ENCODE measurements at places on chromosomes 5 and 9.

DNA sequence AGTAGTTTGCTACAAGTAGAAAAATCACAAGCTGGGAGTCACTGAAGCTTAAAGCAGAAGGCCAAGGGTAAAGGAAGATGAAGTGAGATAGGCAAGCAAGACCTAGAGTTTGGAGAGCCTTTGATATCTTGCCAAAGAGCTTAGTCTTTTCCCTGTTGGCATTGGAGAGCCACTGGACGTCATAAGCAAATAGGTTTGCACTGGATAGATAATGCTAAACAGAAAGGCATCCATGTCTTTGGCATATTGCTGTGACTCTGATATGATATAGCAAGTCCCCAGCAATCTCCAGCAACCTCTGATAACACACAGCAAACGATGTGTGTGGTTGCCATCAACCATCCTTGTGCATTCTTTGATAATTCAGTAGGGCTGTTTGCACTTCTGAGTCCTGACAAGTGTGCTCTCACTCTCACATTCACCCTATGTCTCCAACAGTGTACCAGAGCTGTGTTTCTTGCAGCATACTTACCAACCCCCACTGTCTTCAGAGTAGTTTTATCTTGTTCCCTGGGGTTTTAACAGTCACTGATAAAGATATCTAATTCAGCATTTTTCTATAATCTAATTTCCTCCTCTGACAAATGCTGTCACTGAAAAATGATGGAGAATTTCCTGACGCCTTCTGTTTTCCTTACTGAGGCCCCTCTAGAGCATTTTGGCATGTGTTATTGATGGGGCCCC lies 16.9 kb upstream of the FREM1 start:
- no peak for DNase-seq

- DNase-seq, result no peak
Observed at GRCh38 chr5:91189480-91190313, 193.4 kb downstream of the ARRDC3 start.

- DNase-seq, result no peak
Observed at GRCh38 chr9:86069206-86069869, 30.0 kb downstream of the GOLM1 start.

GRCh38 chr9:89496645-89497256 lies 1.2 kb downstream of the SEMA4D start:
- DNase-seq, result no peak

DNA sequence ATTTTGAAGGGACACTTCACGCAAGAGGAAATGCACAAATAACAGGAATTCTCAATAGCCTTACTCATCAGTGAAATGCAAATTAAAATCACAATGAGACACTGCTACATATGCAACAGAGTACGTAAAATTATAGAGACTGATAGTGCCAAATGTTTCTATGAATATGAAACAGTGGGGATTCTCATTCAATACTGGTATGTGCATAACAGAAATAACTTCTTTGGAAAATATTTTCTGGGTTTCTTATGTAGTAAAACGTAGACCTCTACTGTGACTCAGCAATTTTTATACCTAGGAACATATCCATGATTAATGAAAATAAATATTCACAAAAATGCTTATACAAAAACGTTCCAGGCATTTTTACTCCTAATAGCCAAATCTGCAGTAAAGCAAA lies 1625.2 kb downstream of the MAT2B start:
- DNase-seq, result no peak

- DNase-seq, result no peak
Observed at GRCh38 chr5:90956511-90957097, 398.0 kb downstream of the ADGRV1 start.

- no peak for DNase-seq
Observed at GRCh38 chr5:45596320-45596719, 99.9 kb downstream of the HCN1 start.

DNA sequence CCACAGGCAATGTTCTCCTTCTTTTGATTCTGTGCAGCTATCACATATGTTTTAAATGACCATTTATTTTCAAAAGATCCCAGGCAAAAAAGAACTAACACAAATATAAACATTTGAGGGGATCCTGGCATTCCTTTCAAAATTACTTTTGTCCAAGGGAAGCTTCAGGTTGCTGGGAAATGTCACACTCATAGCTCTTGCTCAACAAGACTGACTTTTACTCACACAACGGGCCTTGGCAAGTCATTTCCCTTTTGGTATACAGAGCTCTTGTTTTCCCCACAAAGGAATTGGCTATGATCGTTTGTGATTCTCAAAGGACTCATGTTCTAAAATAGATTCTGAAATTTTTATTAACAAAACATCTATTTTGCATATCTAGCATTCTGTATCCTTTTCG lies 4.5 kb upstream of the PALM2AKAP2 start:
- DNase-seq, result peak; percentile 5

- no peak for DNase-seq
Observed at GRCh38 chr9:87336407-87336806, 161.3 kb upstream of the DAPK1 start.

DNA sequence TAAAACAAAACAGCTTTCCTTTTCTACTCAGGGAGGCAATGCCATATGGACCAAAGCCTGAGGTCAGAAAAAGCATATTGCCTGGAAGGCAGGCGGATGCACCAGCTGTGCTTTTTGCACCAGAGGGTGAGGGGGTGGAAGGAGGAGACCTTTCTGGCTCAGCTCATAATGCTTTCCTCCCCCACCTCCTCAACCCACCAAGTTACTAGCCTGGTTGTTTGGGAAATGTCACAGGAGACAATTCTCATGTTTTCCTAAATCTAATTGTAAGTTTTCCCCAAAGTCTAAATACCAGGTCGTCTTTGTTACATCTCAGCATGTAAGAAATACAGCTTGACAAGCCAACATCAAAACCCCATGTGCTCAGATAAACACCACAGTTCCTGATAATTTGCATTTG lies 72.6 kb upstream of the DMRTA1 start:
- no peak for DNase-seq

DNA sequence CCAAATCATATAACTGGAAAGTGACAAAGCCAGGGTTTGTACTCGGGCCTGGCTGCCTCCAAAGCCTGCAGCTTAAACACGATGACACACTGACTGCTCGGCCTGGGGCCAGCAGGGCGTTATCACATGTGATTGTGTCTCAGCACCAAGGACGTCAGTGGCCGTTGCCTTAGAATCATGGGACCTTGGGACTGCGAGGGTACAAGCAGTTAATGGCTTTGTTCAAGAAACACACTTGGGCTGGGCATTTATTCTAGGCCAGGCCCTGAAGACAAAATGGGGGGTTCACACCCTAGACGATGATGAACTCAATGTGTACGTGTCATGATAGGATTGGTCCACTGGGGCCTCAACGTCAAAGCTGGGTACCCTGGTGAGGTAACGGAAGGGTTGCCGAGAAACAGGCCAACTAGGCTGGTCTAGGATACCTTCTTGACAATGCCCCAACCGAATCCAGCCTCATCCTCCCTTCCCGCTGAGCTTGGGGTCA lies 13.0 kb downstream of the SH3PXD2B start:
- no peak for DNase-seq

DNA sequence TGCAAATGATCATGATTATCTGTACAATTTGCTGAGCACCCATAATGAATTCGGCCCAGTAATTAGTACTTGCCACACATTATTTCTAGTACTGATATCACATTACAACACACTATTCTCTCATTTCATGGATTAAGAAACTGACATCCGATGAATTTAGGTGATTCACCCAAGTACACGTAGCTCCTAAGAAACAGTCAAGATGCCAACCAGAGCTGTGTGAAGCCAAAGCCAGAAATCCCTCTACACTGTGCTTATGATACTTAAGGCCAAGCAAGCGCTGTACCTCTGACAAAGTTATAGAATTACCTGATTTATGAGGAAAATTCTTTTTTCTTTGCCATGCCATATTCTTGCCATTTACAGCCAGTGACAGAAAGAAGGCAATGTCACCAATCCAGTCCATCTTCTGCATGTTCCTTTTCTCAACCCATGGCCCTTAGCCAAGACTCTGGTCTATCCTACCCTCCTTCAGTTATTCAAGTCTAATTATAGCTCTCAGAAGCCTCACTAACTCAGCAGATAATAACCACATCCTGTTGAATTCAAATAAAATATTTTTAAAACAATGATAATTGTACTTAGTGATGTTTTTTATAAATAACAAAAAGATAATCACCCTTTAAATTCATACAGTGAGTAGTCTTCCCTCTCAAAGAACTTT lies 74.3 kb upstream of the PTGER4 start:
- DNase-seq, result no peak

GRCh38 chr9:20714442-20715415 lies 30.7 kb downstream of the FOCAD start:
- DNase-seq, result no peak

- DNase-seq, result no peak
Observed at GRCh38 chr9:14451949-14452348, 138.0 kb upstream of the NFIB start.

DNA sequence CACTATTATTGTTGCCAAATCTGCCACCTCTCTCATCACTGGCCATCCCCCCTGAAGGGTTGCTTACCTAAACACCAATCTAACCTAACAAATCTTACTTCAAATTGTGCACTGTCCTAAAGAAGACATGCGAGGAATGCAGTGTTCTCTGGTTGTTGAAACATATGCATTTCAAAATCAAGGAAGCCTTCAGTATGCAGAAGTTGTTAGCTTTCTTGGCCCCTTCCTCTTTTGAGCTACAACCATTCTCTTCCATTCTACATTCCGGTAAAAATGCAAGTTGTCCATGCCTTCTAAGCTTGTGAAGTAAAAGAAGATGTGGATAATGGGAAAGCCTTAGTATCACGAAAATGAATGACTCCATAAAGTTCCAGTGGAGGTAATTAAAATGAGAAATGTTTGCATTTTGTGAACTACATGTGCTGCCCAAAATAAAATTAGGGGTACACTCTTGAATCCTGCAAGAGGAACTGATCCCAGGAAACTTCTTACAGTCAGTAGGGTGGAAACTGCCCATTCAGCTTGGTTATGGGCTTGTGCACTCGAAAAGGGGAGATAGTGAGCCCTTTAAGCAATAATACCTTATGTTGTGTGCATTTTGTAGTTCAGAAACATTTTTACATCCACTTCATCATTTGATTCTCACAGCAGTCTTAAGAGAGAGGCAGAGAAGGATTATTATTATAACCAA lies 77.6 kb upstream of the ADRB2 start:
- no peak for DNase-seq

GRCh38 chr5:116032094-116032517 lies at the start of gene ARL14EPL:
Gene ARL14EPL (plus strand): TSS chr5:116032472. CDS start chr5:116051466, 18,994 bp downstream.
- DNase-seq, result no peak

DNA sequence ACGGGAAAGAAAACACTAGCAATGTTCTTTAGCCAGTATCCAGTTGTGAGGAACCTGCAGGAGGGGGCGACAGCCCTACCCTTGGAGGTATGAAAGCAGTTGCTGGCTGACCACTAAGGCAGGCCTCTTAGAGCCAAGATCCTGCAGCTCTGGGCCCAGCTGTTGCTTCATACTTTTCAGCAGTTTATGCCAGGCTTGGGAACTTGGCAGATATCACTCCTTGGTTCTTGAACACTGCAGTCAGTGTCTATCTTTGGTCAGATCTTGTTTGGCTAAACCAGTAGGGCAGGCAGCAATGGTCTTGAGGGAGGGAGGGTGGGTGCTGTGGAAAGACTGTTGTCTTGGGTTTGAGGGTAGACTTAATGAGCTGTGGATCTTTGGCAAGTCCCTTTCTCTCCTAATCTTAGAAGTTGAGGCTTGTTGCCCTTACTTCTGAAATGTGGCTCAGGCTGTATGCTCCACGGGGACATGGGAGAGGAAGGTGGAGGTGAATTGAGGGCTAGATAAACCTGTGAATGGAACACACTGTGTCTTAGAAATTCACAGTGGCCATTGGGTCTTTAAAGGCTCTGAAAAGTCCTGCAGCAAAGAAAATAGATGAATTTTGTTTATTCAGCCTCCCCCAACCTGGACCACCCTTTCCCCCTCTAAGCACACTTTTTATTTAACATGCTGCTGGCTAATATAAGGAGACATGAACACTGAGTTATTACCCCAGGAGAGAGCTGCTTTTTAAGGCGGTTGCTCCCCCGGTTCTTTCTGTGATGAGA lies 37.5 kb downstream of the ZNF618 start:
- no peak for DNase-seq

DNA sequence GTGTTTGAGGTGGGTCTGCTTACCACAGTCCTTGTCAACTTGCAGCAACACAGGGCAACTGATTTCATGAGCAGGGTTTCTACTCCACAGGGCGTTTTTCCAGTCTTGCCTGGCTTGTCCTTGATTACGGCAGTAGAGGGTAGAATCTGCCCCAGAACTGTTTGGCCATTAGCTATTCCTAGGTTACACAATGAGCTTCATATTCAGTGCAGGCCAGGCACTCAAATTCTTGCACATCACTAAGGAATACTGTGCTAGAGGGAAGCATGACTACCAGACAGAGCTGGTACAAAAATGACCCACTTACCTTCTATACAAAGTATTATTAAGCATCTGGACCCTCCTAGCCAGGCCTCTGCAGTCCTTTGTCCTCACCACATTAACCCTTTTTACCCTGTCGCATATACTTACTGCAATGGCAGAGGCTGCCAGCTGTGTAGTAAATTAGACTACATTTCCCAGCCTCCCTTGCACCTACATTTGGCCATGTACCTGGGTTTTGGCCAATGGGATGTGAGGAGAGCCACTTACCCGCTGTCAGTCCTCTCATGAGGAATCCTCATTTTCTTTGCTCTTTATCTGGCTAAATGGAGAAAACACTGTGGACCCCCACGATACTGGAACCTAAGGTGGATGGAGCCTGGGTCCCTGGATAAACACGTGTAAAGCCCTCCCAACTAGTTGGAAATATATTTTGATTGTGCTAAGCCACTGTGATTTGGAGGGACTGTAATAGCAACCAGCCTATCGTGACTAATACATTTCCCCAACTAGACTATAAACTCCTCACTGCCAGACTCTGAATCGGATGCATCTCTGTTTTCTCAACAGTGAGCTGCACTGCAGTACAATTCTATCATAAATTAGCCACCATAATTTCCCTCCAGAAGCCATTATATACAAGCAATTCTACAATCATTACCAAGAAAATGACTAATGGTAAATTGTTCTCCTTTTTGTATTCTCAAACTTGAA lies 218.7 kb downstream of the GLIS3 start:
- no peak for DNase-seq

GRCh38 chr5:161562446-161562845 lies 15.9 kb upstream of the GABRB2 start:
- no peak for DNase-seq

- DNase-seq, result no peak
Observed at GRCh38 chr9:126534431-126535186, 79.1 kb upstream of the LMX1B start.

GRCh38 chr9:110880189-110880588 lies 158.1 kb downstream of the LPAR1 start:
- no peak for DNase-seq

GRCh38 chr5:22567983-22568382 lies 285.2 kb downstream of the CDH12 start:
- DNase-seq, result no peak

Data from keratinocyte (primary cell).